Upper lobe of right lung (tissue), 1 donor: ENCODE measurements at places on chromosomes 13 and 19. TPM values are rescaled to one million over a fixed set of nuclear protein-coding genes. Genes with fewer than 3 reads are reported as not detected.

RFC3 gene
- total RNA-seq, result 7.4 TPM

CYP2A7 gene
- 1.7 TPM for total RNA-seq

LSM7 gene
- total RNA-seq, result 55.9 TPM

PROZ gene
- total RNA-seq, result not detected

VSIG10L gene
- 2.1 TPM for total RNA-seq

FUT3 gene
- 17.3 TPM for total RNA-seq

CADM4 gene
- total RNA-seq, result 8.7 TPM

TEX26 gene
- not detected for total RNA-seq

LENG9 gene
- total RNA-seq, result 7.2 TPM

CYP2A6 gene
- total RNA-seq, result not detected

GZMM gene
- total RNA-seq, result 2.9 TPM

CEACAM6 gene
- 732 TPM for total RNA-seq

EHD2 gene
- total RNA-seq, result 210 TPM

SPRED3 gene
- total RNA-seq, result 1.6 TPM

KL gene
- 12.5 TPM for total RNA-seq
